Testis (tissue), 5 donors: ENCODE measurements at places on chromosomes 11 and 22. TPM values are rescaled to one million over a fixed set of nuclear protein-coding genes. Genes with fewer than 3 reads are reported as not detected.

- no peak for DNase-seq
These were observed 62.4 kb upstream of the ALKBH3 start for GRCh38 chr11:43818220-43818619.

- DNase-seq, result no peak
These were observed 69.2 kb upstream of the SHANK2 start for GRCh38 chr11:71321433-71322191.

OTOG gene
- 2.9 TPM for total RNA-seq

DNA sequence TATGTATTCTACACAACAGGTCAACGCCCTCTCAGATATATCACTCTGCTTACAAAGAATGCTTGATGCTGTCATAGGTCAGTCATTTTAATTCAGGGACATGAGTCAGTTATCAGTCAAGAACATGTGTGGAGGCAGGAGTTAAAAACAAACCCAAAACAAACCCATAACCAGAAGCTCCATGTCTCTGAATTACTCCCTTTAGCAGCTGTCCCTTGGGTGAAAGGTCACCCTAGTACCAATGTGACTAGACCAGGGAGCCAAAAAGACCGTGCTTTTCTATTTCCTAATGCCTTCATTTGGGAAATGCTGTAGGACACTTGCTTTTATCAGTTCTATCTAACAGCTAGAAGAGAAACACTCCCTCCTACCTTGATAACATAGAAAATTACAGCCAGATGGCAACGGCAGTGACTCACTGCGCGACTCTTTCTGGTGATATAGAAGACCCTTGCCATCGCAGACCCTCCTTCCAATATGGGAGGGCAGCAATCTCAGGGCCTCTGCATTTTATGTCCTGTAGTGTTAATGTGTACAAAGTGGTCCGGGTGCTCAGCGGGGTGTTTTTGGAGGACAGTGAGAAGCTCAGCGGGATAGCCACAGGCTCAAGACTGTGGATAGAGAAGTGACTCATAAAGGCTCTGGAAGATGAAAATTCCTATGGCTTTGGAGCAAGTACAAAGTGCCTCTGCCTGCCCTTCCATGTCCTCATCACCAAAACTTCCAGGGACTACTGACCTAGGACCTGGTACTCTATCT is 24.8 kb downstream of the APOL5 start:
- no peak for DNase-seq
